ENCODE measurements at places on chromosomes 1 and 21.
A peak's percentile ranks its signal among the peaks of the same experiment; 100 is the strongest.

GRCh38 chr1:186617926-186618325 is 62.3 kb downstream of the PTGS2 start:
- peak; percentile 40 for DNase-seq

- DNase-seq, result no peak
These were observed 599.4 kb upstream of the PBX1 start for GRCh38 chr1:163959622-163960021.

DNA sequence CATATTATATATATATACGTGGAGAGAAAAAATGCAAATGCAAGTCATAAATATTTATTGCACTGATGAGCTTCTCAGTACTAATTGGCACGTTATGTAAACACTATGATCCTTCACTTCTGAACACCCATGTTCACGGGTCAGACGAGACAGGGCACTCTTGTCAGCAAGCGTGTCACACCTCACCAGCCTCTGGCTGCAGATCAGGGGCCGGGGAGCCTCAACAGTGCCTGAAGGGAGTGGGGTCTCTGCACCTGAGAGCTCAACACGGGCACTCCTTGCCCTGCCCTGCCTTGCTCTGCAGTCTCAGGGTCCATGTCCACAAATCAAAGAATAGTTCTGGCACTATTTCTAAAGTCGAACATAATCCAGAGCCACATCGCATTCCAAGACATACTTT is 409 bp upstream of the HIVEP3 start:
- no peak for DNase-seq

GRCh38 chr1:61160526-61160925 is 78.2 kb downstream of the NFIA start:
- no peak for DNase-seq

DNA sequence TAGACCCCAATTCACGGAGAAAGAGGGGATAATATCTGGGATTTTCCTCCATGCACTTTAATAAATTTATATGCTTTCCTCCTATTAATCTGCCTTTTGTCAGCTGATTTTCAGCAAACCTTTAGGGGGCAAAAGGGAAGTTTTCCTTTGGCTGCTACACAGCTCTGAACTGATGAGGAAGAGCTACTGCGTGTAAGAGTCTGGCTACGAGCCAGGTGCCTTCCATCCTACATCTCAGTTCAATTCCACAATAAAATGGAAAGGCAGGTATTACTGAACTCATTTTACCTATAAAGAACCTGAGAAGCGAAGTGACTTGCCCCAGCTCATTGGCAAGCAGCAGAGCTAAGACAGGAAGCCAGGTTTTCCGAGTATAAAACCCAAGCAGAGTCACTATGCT is 28.3 kb upstream of the ZNF326 start:
- DNase-seq, result no peak
